ENCODE measurements at places on chromosomes 16 and 17. TPM values are rescaled to one million over a fixed set of nuclear protein-coding genes. Genes with fewer than 3 reads are reported as not detected.
A peak's percentile ranks its signal among the peaks of the same experiment; 100 is the strongest.

- DNase-seq, result no peak
Measured at GRCh38 chr16:29742683-29743275, 3.0 kb downstream of the C16orf54 start.

- DNase-seq, result no peak
Measured at GRCh38 chr17:79624718-79625478, 14.0 kb upstream of the RBFOX3 start.

DNA sequence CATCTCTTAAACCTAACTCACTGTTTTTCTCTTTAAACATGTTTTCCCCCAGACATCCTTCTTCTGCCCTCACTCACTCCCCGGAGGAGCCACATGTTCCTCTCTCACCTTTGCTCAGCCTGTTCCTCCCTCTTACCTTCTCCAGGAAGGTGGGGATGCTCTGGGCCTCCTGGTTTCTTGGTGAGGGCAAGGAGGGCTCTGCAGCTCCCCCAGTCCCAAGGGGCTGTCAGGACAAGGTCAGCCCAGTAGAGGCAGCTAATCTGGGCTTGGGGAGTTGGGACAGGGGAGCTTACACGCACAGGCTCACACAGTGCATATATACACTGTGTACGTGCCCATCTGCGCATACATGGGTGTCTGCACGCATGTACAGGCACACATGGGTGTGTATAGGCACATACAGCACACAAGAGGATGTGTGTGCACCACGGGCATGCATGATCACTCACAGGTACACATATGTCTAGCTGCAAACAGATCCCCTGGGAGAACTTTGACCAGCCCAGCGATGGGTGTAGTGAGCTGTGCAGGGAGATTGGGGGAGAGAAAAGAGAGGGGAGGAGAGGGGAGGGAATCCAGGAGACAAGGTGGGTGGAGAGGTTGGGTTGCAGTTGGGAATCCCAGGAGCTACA, 28.6 kb upstream of the SPNS3 start:
- no peak for DNase-seq

- DNase-seq, result peak; percentile 91
Measured at GRCh38 chr17:17641621-17642409, 39.4 kb upstream of the RAI1 start.

- no peak for DNase-seq
Measured at GRCh38 chr17:34248511-34249024, 6.5 kb upstream of the CCL2 start.

GRCh38 chr17:9380361-9380760, 195.3 kb downstream of the STX8 start:
- no peak for DNase-seq

- no peak for DNase-seq
Measured at GRCh38 chr17:74182041-74182723, 21.3 kb upstream of the RPL38 start.

- peak; percentile 92 for DNase-seq
Measured at GRCh38 chr17:15263206-15263579, 1.9 kb downstream of the PMP22 start.

DNA sequence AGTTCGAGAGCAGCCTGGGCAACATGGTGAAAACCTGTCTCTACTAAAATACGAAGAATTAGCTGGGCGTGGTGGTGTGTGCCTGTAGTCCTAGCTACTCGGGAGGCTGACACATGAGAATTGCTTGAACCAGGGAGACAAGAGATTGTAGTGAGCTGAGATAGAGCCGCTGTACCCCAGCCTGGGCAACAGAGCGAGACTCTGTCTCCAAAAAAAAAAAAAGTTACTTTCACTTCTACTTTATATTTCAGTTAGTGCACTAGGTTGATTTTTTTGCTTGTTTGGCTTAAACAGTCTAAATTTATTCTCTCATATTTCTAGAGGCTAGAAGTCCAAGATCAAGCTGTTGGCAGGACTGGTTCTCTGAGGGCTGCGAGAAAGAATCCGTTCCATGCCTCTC, 13.4 kb downstream of the CCDC102A start:
- DNase-seq, result no peak

The SDK2 gene
- total RNA-seq, result 12.7 TPM

The SLC13A5 gene
- total RNA-seq, result not detected

The DDX52 gene
- 23.8 TPM for total RNA-seq

The SDF2 gene
- 41.4 TPM for total RNA-seq

The CCL8 gene
- 0.51 TPM for total RNA-seq

The CDK5R1 gene
- 3.1 TPM for total RNA-seq

The FBXW10B gene
- 1.6 TPM for total RNA-seq

The DHX38 gene
- total RNA-seq, result 54.2 TPM

Data from tongue (tissue), 3 donors.